Activated naive CD8-positive, alpha-beta T cell treated with anti-CD3 and anti-CD28 coated beads for 36 hours (primary cell): ENCODE measurements at places on chromosomes 5 and 9. TPM values are rescaled to one million over a fixed set of nuclear protein-coding genes. Genes with fewer than 3 reads are reported as not detected.

DNA sequence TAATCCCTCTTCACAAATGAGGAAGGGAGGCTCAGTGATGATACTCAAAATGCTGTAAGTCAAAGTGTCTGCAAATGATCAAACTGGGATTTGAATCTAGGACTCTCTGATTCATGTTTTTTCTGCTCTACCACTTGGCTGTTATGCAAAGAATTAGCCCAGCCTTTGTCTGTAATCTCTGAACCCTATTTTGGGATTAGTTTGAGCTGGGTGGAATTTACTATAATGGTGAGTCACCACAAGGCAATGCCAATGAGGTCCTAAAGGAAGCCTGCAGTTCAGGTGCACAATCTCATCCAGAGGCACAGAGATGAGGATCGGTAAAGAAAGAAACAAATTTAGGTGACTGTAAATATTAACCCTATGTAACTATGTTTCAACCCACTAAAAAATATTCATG is 29.2 kb downstream of the RFK start:
- DNase-seq = no peak
- H3K4me1 ChIP-seq = no peaks in the 10 kb centered on the region
- H3K27ac ChIP-seq = no peak overlapping the region
- no peaks in the 10 kb centered on the region for H3K36me3 ChIP-seq
- H3K27me3 ChIP-seq = no peaks in the 10 kb centered on the region
- H3K4me3 ChIP-seq = no peak overlapping the region

The GABRA6 gene
- total RNA-seq = not detected

GRCh38 chr5:19855031-19855430 is 133.0 kb downstream of the CDH18 start:
- no peaks in the 10 kb centered on the region for H3K27me3 ChIP-seq
- no peaks in the 10 kb centered on the region for H3K4me1 ChIP-seq
- H3K36me3 ChIP-seq = no peaks in the 10 kb centered on the region
- H3K27ac ChIP-seq = no peak overlapping the region
- no peak for DNase-seq
- H3K4me3 ChIP-seq = no peak overlapping the region

The MORN5 gene
- not detected for total RNA-seq

The CYLC2 gene
- not detected for total RNA-seq

The CDKN2B-AS1 gene
- total RNA-seq = not detected

- no peak overlapping the region for H3K27ac ChIP-seq
- no peak for DNase-seq
- H3K27me3 ChIP-seq = peaks cover 76% of the 10 kb centered on the region
Measured at GRCh38 chr5:1853531-1853930, 29.2 kb downstream of the IRX4 start.

- peaks cover 73% of the 10 kb centered on the region for H3K27me3 ChIP-seq
- peaks cover 11% of the 10 kb centered on the region for H3K4me1 ChIP-seq
- no peak for DNase-seq
- H3K27ac ChIP-seq = no peak overlapping the region
Measured at GRCh38 chr5:38554861-38555260, 1.6 kb downstream of the LIFR start.

DNA sequence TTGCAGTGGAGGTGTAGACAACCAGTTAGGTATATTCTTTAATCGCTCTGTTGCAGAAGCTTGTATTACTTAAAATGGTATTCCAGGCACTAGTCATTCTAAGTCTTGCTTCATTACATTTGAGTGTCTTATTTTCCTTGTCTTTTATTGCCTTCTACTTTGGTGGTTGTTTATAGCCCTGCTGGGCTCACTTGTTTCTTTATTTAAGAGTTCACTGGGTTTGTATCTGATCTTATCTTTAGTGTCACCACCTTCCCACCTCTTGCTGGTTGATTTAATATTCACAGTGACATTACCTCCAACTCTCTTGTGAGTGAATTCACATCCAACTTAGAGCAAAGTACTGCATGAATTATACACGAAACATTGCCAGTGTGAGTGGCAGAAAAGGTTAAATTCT is 83.6 kb upstream of the BNC2 start:
- no peak for DNase-seq
- no peak overlapping the region for H3K4me3 ChIP-seq
- no peaks in the 10 kb centered on the region for H3K4me1 ChIP-seq
- H3K27ac ChIP-seq = no peak overlapping the region

DNA sequence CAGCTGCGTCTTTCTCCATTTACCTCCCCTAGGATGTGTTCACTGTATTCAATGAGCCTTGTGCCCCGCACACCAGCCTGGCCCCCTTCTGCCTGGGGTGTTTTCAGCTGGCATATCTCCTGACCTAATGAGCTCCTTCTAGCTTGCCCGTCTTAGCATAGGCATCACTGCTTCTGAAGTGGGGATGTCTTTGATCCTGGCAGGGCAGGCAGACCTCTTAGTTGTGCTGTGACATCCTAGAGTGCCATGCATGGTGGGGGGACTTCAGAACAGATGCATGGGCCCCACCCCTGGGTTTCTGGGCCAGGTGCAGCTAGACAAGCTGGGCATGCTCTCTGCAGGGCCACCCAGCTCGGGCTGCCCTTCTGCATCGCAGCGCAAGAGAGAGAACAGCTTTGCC is 172.7 kb downstream of the GADD45G start:
- peaks cover 7% of the 10 kb centered on the region for H3K4me1 ChIP-seq
- DNase-seq = no peak
- no peaks in the 10 kb centered on the region for H3K36me3 ChIP-seq

DNA sequence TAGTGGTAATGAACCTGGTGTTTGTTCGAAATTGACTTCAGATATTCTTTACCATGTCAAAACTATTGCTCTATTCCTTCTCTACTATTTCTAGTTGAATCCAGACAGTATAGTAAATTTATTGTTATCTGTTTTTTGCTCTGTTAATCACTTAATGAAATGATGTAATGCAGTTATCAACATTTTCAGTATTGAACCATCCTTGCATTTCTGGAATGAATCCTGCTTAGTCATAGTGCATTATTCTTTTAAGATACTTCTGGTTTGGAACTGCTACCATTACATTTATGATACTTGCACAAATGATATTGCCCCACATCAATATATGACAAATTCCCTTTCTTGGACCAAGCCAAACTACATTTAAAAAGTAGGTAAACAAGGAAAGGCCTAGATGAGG is 554.0 kb upstream of the KLF4 start:
- no peak overlapping the region for H3K4me3 ChIP-seq
- no peaks in the 10 kb centered on the region for H3K4me1 ChIP-seq
- no peaks in the 10 kb centered on the region for H3K36me3 ChIP-seq
- no peaks in the 10 kb centered on the region for H3K27me3 ChIP-seq
- no peak for DNase-seq
- no peak overlapping the region for H3K27ac ChIP-seq

GRCh38 chr5:115494570-115495289 is 49.8 kb downstream of the FEM1C start:
- H3K4me1 ChIP-seq = peaks cover 4% of the 10 kb centered on the region
- no peak overlapping the region for H3K4me3 ChIP-seq
- H3K27me3 ChIP-seq = peaks cover 50% of the 10 kb centered on the region
- H3K36me3 ChIP-seq = no peaks in the 10 kb centered on the region
- H3K27ac ChIP-seq = no peak overlapping the region

The PTGS1 gene
- 0.62 TPM for total RNA-seq

DNA sequence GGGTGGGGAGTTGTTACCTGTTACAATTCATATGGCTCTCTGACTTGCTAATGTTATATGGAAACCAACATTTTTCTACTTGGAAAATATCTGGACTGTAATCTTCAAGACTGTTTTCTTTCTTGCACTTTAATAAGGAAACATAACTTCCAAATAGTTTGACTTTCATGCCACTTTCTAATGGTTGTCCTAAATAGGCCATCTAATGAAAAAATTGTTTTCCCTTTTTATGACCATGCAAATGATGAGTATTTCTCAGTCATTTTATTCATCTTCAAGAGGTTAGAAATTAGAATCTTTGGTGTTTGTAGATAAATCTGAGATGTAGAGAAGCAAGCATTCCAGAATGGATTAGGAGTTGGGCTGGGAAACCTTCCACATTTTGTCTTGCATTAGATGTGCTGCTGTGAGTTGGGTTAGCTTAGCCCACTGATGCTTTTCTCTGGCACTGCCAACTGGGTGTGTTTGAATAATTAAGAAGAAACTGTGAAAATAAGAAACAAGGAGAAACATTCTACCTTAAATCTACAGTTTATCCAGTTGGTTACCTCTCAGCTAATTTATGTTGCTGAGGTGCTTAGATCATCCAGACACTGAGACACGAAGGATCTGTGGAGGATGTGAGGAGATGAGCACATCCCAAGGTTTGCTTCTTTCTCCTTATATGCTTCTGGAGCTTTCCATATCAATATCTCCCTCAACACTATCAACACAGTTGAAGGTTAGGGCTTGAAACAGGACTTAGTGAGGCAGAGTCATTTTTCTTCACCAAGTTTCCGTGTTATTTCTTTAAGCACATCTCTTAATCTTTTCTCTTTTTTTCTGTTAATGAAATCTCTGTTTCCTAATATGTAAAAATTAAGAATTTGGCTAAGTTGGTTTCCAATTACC is 2.7 kb downstream of the RASGRF2 start:
- H3K4me1 ChIP-seq = peaks cover 60% of the 10 kb centered on the region
- peak overlapping the region; percentile 63 for H3K4me3 ChIP-seq
- H3K36me3 ChIP-seq = peaks cover 4% of the 10 kb centered on the region
- H3K27me3 ChIP-seq = no peaks in the 10 kb centered on the region
- no peak for DNase-seq
- peak overlapping the region; percentile 44 for H3K27ac ChIP-seq

The SLC2A6 gene
- 9.3 TPM for total RNA-seq

- DNase-seq = no peak
- peaks cover 28% of the 10 kb centered on the region for H3K36me3 ChIP-seq
- H3K4me3 ChIP-seq = no peak overlapping the region
- no peak overlapping the region for H3K27ac ChIP-seq
Measured at GRCh38 chr5:111127453-111128195, 35.5 kb downstream of the WDR36 start.

The CEP72 gene
- total RNA-seq = 21.9 TPM

- peaks cover 4% of the 10 kb centered on the region for H3K27me3 ChIP-seq
- H3K4me1 ChIP-seq = no peaks in the 10 kb centered on the region
- no peak overlapping the region for H3K4me3 ChIP-seq
- no peak overlapping the region for H3K27ac ChIP-seq
- H3K36me3 ChIP-seq = no peaks in the 10 kb centered on the region
Measured at GRCh38 chr9:110217656-110218099, 9.7 kb upstream of the C9orf152 start.

DNA sequence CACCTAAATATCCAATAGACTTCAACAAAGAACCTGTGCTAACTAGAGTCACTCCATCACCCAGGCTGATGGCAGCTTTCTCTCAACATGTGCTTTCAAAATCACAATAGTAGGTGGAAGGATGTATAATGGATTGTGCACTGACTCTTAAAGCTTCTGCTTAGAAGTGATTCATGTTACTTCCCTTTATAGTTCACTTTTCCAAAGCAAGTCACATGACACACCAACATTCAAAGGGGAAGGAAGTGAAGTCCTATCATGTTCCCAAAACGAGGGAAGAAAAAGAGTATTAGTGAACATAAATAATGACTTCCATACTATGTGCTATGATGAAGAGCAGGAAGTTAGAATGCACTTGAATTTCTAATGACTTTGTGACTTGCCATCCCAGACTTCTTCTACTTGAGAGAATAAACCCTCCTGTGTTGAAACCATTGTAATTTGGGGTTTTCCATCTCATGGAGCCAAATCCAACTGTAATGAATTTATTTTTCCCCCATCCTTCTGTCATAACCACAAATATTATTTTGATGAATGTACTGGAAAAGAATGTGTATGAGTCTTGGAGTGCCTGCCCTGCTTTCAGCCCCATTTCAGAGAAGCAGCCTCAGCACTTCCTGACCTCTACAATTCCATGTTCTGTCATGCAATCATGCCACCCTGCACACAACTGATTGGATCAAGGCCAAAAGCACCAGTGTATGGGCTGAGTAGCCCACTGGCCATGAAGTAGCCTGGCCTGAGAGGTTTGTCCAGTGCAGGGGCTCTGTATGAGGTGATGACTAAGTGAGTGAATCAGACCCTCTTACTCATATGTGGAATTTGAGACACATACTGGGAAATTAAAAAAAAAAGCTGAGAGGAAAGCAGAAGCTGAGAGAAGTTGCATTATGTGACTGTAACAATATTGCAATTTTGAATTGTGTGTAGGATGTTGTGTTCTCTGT is 525.9 kb upstream of the CLINT1 start:
- H3K4me3 ChIP-seq = no peak overlapping the region
- no peaks in the 10 kb centered on the region for H3K27me3 ChIP-seq
- H3K36me3 ChIP-seq = no peaks in the 10 kb centered on the region
- H3K27ac ChIP-seq = no peak overlapping the region

- H3K4me3 ChIP-seq = no peak overlapping the region
- H3K36me3 ChIP-seq = no peaks in the 10 kb centered on the region
- no peak overlapping the region for H3K27ac ChIP-seq
Measured at GRCh38 chr5:143524338-143524945, 121.0 kb upstream of the NR3C1 start.

- H3K36me3 ChIP-seq = no peaks in the 10 kb centered on the region
- no peak overlapping the region for H3K27ac ChIP-seq
- no peak overlapping the region for H3K4me3 ChIP-seq
- peaks cover under 1% of the 10 kb centered on the region for H3K27me3 ChIP-seq
- DNase-seq = no peak
- H3K4me1 ChIP-seq = no peaks in the 10 kb centered on the region
Measured at GRCh38 chr5:146890731-146891440, 12.3 kb upstream of the PPP2R2B start.

DNA sequence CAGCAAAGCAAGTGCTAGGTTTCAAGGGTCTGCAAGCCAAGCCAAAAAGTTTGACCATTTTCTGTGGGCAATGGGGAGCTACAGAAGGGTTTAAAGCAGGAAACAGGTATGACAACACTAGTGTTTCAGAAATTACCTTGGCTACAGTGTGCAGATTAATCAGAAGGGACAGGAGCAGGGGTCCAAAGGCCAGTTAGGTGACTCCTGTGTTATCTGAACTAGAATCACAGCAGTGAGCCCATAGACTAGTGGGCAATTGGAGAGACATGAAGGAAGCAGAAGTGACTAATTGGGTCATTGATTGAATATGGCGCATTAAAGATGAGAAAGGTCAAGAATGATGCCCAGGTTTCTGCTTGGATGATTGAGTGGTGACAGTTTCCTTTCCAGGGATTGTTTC is 41.4 kb upstream of the TGFBR1 start:
- no peak overlapping the region for H3K4me3 ChIP-seq
- H3K27ac ChIP-seq = no peak overlapping the region
- H3K27me3 ChIP-seq = no peaks in the 10 kb centered on the region
- no peak for DNase-seq
- H3K36me3 ChIP-seq = no peaks in the 10 kb centered on the region
- peaks cover 23% of the 10 kb centered on the region for H3K4me1 ChIP-seq

GRCh38 chr5:10607023-10607665 is 43.3 kb downstream of the ANKRD33B start:
- DNase-seq = no peak
- peaks cover 48% of the 10 kb centered on the region for H3K27me3 ChIP-seq
- peaks cover 3% of the 10 kb centered on the region for H3K36me3 ChIP-seq
- H3K4me1 ChIP-seq = peaks cover 17% of the 10 kb centered on the region
- no peak overlapping the region for H3K4me3 ChIP-seq

- no peak overlapping the region for H3K4me3 ChIP-seq
- DNase-seq = no peak
- no peak overlapping the region for H3K27ac ChIP-seq
- H3K4me1 ChIP-seq = no peaks in the 10 kb centered on the region
- no peaks in the 10 kb centered on the region for H3K27me3 ChIP-seq
Measured at GRCh38 chr9:92637886-92638620, 31.9 kb downstream of the IPPK start.
